Activated CD8-positive, alpha-beta memory T cell treated with anti-CD3 and anti-CD28 coated beads, Interleukin-2, amount 10 ng/mL, durations not matched to agents 7 days and 5 days (primary cell): ENCODE measurements at places on chromosomes 11 and 22. TPM values are rescaled to one million over a fixed set of nuclear protein-coding genes. Genes with fewer than 3 reads are reported as not detected.

The PRRG4 gene
- total RNA-seq: 1.9 TPM

The UVRAG gene
- total RNA-seq: 17.4 TPM

The PRODH gene
- total RNA-seq: 1.0 TPM

The ZNF280B gene
- total RNA-seq: 2.7 TPM

The YWHAH gene
- total RNA-seq: 224 TPM

DNA sequence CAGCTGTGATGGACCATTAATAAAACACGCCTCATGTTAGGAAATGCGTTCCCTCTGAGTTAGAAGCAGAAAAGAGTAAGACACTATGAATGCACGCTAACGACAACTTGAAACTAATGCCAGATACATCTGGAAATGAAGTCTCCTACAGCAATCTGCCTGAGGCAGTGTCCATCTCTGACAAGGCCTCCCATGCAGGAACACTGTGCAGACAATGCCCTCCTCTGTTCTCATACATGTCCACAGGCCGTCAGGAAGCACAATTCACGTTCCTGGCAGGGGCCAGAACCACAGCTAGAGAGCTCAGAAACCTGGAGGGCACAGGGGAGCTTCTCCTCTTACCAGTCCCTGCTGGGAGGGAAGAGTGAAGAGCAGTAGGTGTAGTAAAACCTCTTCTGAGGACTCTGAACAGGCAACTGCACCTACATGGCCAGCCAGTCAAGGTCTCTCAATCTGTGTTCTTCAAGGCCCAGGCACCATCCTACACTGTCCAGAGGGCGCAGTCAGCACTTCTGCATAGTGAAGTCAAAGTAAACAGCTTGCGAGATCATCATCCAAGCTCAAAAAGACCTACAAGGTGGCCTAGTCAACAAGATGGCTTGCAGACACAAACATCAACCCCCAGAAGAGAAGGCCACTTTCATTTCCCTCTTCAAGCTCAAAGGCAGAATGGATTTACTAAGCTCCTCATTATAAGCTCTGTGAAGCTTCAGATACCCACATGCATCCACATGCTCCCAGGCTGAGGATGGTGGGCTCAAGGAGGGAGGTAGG, 41.5 kb upstream of the CYP2D6 start:
- no peak for DNase-seq

DNA sequence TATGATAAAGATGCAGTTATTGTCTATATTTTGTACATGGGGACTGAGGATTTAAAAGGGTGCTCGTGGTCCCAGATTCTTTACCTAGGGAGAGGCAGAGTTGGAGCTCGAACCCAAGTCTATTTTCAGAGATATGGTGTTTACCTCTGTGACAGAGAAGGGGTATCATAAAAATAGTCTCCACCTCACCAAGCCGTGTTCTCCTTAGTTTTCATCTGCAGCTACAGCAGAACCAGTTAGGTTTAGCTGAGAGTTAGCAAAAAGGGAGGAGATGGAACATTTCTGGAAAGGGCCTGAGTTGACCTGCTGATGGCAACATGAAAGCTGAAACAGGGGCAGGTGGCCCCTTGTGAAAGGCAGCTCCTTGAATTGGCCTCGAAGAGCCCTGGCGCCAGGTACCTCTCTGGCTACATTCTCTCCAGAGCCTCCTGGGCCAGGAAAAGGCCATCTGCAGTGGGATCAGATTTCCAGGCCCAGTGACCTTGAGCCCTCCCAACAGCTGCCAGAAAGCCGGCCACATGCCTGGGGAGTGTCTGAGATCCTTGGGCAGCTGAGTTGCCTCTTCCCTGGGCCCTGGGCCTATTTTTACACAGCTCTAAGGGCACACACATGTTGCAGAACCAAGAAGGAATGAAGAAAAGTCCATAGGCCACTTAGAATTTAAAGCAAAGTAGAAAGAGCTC, 136.6 kb downstream of the NAV2 start:
- DNase-seq: no peak

DNA sequence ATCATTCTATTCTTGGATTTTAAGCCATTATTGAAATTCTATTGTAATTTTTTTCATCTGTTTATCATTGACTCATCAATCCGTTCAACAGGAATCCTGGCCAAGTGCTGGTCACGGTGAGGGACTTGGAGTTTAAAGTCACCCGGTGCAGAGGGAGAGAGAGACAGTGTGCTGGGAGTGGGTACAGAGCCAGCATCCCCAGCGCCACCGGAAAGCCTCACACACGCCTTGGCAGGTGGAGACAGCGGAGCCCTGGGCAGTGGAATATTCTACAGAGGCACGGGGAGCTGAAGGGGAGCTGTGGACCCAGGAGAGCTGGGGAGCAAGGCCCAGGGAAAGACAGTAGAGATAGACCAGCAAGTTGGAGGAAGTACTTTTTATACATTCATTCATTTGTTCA, 787.6 kb downstream of the BRD1 start:
- DNase-seq: no peak

DNA sequence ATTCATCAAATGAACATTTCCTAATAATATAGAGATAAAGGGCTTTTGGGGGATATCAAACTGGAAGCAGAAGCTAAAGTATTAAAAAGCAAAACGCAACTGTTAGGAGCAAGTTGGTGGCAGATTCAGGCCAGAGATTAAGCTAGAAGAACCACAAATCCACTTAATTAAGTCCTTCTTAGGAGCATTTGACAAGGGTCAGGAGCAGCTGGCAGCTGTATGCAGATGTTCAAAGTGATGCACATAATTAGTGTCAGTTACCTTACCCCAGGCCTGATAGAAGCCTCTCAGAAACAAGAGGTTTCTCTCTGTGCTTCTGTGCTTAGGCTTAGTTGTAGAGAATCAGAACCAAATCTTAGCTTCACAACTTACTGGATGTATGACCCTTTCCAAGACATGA, 546.5 kb upstream of the ANO5 start:
- DNase-seq: no peak

- peak; percentile 80 for DNase-seq
Measured at GRCh38 chr11:67408437-67409200, 4.7 kb downstream of the TBC1D10C start.

GRCh38 chr22:40348025-40348658, 1.8 kb downstream of the ADSL start:
- DNase-seq: peak; percentile 83

- DNase-seq: no peak
Measured at GRCh38 chr22:23709107-23709506, 18.3 kb downstream of the RGL4 start.

GRCh38 chr11:18566406-18566805, 22.1 kb downstream of the UEVLD start:
- DNase-seq: no peak

- DNase-seq: no peak
Measured at GRCh38 chr11:75265851-75266531, 25.4 kb downstream of the TPBGL start.

DNA sequence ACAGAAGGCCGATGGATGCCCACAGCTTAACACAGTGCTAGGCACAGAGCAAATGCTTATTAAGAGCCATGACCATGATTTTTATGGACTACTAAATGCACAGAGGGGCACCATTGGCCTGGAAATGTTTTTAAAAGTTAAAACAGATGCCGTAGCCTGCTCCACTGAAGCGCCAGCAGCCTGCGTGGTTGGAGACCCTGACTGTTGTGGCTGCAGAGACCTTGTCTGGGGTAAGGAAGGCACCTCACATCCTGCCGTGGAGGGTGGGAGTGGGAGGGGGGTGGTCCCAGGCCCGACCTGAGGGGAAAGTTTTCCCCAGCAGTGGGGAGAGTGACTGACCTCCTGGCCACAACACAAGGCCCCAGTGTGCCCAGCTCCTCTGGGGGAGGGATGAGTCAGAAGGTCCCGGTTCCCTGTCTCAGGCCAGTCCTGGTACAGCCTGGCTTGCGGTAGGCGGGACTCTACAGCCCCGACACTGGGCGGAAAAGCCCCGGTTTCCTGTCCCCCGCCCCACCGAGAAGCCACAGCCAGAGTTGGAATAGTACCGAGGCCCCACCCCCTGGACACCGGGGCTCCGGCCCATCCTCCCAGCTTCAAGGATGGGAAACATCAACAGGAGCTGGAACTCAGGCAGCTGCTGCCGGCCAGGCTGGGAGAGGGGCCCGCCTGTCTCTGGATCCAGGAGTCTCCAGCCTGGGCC, 7.0 kb downstream of the CHST1 start:
- DNase-seq: no peak

- DNase-seq: no peak
Measured at GRCh38 chr22:31098632-31099110, 8.7 kb downstream of the SELENOM start.

DNA sequence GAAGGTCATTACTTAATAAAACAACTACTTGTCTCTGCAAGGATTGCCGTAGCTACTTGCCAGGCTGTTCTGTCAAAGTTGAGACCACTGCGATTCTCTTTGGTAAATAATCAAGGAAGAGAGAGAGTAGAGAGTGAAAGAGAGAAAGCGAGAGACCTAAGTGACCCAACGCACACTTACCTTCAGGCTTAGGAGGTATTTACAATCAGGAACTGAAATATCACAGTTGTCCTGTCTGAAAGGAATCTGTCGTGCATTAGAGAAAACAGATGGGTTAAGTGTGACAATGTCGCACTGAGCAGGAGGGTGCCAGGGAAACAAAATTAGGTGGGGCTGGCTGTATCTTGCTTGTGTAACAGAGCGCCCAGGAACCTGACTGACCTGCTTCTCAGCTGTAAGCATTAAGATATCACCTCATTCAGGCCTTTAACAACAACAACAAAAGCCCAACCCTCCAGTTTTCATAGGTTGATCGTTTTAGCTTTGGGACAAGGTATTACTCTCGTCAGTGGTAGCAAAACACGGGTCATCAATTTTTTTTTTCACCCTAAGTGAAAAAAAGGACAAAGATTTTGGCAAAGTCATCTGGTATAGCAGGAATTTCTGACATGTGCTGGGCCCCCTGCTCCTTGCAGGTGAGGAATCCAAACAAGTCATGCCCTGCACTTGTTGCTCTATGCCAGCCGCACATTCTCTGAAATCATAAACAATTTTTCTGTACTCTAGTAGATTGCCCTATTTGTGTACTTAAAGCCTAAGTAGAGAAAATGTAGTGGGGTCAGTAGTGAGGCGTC, at the start of gene MUC15:
TSS of gene MUC15 (minus strand) at position 403 of the 794 bp plus-strand sequence. CDS start 5,169 bp downstream, outside the sequence.
- DNase-seq: no peak

GRCh38 chr11:126507646-126508045, 152.2 kb downstream of the ST3GAL4 start:
- DNase-seq: no peak

- DNase-seq: no peak
Measured at GRCh38 chr11:77668760-77669159, 31.2 kb upstream of the CLNS1A start.
